ENCODE measurements at places on chromosomes 2 and 18.

- no peak for DNase-seq
Measured at GRCh38 chr2:109053716-109054115, 64.7 kb upstream of the EDAR start.

DNA sequence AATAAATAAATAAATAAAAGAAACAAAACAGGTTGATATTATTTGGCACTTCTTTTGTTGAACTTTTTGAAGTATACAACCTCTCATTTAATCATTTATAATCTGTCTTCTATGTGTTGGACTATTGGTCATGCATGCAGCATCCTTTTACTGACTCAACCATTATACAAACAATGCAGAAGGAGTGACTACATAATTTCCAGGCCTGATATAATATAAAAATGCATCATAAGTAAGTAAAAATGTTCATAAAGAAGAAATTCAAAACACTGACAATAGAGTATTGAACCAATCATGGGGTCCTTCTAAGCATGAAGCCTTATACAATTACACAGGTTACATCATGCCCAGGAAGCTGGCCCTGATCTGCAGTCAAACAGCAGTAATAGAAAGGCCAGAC lies 141.5 kb upstream of the FN1 start:
- no peak for DNase-seq

- DNase-seq, result no peak
Measured at GRCh38 chr2:219592736-219593135, 4.9 kb upstream of the STK11IP start.

DNA sequence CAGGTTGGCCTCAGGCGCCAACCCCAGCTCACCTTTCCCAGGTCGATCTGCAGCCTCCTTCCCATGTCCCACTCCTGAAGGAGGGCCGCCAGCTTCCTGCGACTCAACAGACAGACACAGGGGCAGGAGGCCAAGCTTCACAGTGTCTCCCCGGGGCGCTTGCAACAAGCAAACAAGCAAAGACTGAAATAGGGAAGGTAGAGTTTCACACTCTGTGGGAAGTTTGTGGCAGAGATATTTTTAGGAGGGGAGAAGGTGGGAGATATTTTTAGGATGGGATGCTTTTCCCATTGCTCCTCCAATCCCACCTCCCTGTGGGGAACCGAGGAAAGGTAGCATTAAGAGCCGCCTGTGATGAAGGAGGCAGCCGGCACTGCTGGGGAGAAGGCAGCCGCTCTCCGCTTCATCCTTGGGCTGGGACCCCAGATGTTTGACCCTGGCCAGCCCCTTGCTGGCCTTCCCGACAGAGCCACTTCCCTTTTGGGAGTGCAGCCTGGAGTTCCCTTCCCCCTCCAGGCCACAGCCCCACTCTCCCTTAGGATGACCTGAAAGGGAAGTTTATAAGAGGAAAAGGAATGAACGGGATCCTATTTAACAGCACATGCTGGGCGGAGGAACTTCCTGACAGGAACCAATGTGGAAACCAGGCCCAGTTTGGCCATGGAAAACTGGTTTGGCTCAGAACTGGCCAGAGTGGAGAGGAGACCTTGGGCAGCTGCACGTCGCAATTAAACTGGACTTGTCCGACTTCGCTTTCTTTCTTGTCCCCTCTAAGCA lies 142.2 kb upstream of the SMAD2 start:
- DNase-seq, result no peak

DNA sequence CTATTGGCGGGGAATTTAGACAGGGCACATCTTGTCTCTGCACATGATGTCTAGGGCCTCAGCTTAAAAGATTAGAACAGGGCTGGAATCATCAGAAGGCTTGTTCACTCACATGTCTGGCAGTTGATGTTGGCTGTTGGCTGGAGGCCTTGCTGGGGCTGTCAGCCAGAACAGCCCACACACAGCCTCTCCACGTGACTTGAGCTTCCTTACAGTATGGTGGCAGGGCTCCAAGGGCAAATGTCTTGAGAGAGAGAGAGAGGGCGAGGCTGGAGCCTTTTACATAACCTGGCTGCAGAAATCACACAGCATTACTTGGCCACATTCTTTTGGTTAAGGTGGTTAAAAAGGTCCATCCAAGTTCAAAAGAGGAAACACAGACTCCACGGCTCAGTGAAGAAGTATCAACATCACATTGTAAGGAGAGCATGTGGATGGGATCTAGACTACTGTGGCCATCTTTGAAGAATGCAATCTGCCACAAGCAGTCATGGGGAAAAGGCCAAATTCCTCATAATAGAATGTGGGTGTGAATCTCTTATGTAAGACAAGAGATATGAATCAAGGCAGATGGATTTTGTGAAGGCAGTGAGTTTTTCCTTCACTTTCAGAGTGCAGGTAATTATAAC lies 30.4 kb downstream of the SRSF7 start:
- DNase-seq, result peak; percentile 5

GRCh38 chr2:163662141-163662780 lies 73.5 kb downstream of the FIGN start:
- DNase-seq, result no peak

GRCh38 chr2:152031747-152032306 lies 67.0 kb downstream of the CACNB4 start:
- no peak for DNase-seq

- DNase-seq, result no peak
Measured at GRCh38 chr2:95077861-95078603, 43.6 kb downstream of the MRPS5 start.

DNA sequence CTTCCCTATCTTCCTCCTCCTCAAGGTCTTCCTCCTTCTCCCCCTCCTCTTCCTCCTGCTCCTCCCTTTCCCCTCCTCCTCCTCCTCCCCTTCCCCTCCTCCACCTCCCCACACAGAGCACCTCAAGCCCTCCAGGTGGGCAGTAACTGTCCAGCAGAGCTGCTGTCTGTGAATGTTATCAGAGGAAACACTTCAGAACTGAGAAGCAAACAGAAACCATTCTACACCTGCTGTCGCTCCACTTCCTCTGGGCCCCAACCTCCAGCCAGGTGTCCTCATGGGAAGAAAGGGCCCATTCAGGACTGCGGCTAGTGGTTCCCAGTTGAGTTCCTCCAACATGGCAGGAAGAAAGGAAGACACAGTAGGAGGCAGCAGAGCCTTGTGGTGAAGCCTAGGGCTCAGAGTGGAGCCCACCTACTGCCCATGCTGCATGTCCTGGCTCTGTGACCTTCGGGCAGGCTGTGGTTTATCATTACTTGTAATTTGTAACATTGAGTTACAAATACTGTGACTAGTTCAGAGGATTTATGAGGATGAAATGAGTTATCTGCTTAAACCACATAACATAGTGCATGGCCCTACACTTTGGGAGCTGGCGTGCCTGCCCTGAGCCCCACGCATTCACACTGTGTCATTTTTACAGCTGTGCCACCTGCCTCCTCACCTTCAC lies 165.9 kb upstream of the ID2 start:
- DNase-seq, result peak; percentile 39

DNA sequence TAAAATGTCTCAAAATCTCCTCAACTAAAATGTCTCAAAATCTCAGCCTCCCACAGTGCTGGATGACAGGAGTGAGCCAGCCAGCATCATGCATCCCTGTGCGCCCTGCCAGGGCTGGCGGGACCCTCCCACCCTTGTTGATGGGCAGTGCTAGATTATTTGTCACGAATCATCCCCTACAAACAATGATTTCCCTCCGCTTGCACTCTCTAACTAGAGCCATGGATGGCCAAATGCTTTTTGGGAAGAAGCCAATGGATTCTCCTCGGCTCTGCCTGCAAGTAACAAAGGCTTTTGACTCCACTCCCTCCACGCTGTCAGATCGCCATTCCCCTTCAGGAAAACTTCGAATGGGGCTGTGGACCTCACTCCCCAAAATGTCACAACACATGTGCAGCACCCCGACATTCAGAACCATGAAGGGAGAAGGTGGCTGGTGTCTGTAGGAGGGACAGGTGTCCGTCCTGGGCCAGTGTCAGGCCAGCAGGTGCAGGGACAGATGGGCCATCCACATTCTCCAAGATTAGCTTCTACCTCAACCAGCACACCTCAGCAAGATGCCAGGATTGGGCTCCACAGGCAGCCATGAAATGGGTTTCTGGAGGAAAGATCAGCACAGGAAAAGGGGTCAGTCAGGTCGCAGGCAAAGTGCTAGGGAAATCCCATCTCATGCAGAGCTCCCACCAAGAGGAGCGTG lies 11.5 kb downstream of the AMER3 start:
- no peak for DNase-seq

DNA sequence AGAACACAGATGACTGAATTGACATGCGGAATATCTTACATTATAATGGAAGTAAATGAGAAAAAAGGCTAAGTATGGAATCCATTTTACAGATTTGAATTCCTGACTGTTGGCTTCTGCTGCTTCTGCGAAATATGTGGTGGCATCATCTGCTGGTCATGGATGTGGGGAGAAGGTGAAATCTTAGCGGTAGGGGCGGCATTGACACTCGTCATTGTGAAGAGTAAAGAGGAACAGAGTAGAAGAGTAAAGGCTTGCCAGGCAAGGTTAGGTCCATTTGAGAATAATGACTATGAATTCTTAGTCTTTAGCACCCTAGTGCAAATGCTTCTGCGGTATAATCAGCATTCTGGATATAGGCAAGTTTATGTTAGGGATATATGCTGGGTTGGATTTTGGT lies 32.4 kb downstream of the ACTR3 start:
- no peak for DNase-seq

DNA sequence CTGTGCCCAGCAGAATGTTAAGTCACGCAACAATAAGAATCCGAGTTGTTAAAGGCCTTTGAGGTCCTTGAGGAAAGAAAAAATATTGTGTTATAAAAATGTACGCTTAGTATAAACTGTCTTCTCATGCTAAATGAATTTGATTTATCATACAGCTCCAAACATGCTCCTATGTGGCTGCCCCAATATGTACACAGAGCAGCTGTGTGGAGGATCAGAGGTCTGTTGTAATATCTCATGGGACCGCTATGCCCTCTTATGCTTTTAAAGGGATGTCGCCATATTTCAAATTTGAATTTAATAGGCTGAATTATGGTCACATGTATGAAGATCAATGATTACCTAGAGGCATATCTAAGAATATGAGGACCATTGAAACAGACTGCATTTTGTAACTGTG lies 90.2 kb downstream of the SLC5A7 start:
- no peak for DNase-seq

- no peak for DNase-seq
Measured at GRCh38 chr2:203710226-203710625, 3.8 kb downstream of the CD28 start.

DNA sequence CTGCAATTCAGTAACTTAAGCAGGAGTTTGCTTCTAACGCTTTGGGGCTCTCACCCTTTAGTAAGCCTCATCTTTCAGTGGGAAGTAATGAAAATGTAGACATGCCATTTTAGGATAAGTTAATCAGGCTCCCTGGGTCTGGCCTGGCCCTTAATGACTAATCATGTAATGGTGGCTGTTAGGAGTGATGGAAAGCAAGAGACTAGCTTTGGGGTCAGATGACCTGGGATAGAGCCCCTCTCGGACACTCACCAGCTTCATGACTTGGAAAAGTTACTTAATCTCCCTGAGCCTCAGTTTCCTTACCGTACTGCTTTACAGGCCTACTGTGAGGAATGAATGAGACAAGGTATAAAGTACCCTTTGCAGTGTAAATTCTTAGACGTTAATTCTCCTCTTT lies 194.4 kb downstream of the LPIN1 start:
- no peak for DNase-seq

GRCh38 chr2:174585146-174585545 lies 12.5 kb downstream of the WIPF1 start:
- peak; percentile 29 for DNase-seq

GRCh38 chr2:65914244-65914786 lies 481.9 kb upstream of the SPRED2 start:
- DNase-seq, result no peak

GRCh38 chr2:80255918-80256781 lies 48.4 kb downstream of the LRRTM1 start:
- no peak for DNase-seq

- no peak for DNase-seq
Measured at GRCh38 chr2:10424051-10424450, 24.1 kb downstream of the ODC1 start.

GRCh38 chr18:9139400-9140039 lies 2.9 kb downstream of the ANKRD12 start:
- no peak for DNase-seq

- no peak for DNase-seq
Measured at GRCh38 chr2:86023366-86023712, 82.3 kb downstream of the POLR1A start.

DNA sequence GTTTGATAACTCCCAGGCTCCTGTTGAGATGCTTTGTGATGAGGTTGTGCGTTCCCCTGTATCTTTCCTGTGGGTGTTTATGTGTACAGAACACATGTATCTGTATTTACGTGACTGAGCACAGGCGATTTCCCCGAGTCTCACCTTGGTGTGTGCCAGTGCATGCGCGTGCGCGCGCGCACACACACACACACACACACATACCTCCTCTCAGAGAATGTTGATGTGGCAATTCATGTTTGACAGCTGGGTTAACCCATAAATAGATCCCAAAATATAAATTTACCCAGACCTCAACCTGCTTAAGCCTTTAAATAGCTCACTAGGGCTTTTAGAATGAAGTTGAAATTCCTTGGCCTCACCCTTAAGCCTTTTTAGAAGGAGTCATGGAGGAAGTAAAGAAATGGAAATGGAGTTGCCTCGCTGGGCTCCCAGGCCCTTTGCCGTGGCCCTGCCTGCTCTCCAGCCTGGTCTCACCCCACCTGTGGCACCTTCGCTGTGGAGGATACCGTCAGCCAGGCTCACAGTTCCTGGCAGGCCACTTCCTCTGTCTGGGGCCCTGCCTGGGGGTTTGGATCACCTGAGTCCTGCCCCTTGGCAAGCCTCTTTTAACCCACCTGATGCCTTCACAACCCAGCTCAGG lies 20.3 kb downstream of the AGAP1 start:
- no peak for DNase-seq

DNA sequence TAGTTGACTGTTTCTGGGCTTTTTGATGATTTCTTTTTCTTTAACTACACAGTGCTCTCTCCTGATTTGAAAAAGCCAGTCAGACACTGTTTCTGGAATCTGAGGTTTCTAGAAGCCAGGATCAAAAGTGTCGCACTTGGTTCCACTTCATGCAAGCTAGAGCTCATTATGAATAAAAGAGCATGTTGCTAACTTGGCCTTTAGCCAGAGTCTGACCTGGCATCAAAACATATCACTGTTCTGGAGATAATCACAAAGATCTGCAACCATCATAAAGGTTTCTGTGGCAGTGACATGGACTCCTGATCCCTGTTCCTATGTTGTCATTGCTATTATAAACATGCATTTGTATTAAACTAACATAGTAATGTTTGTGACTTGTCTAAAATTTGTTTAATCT lies 76.1 kb upstream of the MAPRE2 start:
- DNase-seq, result peak; percentile 69

DNA sequence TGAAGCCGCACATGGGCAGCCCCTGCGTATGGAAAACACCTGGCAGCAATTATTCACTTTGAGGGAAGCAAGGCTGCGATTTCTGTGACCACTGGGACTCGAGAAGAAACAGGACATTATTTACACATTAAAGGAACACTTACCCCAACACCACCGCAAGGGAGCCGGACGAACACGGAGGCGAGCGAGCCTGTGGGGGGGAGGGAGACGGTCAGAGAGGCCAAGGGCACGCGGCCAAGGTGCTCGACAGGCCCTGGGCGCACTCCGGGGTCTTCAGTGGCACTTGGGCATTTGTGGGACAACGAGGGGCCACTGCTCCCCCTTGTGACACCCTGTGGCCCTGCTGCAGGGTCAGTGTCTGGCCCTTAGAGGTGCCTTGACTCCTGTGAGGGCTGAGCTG lies 247.0 kb downstream of the TWIST2 start:
- DNase-seq, result no peak

- no peak for DNase-seq
Measured at GRCh38 chr2:9982248-9982647, 30.8 kb downstream of the GRHL1 start.

GRCh38 chr2:104787298-104788065 lies 66.4 kb upstream of the POU3F3 start:
- no peak for DNase-seq

- peak; percentile 19 for DNase-seq
Measured at GRCh38 chr2:141766225-141766624, 364.6 kb downstream of the LRP1B start.
